ENCODE measurements at places on chromosomes 5 and 9. TPM values are rescaled to one million over a fixed set of nuclear protein-coding genes. Genes with fewer than 3 reads are reported as not detected.

GRCh38 chr5:91684625-91685024 lies 301.5 kb upstream of the ARRDC3 start:
- DNase-seq = no peak

DNA sequence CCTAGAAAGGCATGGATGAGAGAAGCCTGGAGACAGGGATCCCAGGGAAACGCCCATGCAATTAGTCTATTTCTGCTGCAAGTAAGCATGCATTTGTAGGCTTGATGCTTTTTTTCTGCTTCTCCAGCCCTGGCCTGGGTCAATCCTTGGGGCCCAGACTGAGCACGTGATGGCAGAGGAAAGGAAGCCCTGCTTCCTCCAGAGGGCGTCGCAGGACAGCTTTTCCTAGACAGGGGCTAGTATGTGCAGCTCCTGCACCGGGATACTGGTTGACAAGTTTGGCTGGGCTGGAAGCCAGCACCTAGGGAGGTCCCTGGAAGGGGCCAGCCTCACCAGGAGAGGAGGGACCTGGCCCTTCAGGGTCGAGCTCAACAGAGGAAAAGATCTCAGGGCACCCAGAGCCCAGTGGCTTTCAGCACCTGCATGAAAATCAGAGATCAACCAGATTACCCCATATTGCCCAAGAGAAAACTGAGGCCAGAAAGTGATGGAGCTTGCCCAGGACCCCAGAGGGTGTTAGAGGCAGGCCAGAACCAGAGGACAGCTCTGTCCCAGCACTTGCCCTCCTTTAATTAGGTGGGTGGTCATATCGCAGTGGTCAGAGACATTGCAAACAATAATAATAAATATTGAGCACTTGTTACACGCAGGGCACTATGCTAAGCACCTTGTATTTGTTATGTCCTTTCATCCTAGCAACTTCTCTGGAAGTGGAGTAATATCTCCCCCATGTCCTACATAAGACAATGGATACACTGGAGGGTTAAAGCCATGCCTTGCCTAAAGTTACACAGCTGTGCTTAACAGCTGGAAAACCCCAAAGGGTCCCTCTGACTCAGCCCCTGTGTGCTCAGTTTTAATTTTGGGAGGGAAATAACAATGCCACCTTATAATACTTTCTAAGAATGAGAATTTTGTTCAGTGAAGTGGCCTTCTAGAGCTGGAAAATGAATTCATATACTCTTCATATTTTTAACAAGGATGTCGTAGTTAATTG lies 67.1 kb downstream of the KLF4 start:
- peak; percentile 60 for DNase-seq

- no peak for DNase-seq
Observed at GRCh38 chr5:153630546-153630945, 140.1 kb downstream of the GRIA1 start.

DNA sequence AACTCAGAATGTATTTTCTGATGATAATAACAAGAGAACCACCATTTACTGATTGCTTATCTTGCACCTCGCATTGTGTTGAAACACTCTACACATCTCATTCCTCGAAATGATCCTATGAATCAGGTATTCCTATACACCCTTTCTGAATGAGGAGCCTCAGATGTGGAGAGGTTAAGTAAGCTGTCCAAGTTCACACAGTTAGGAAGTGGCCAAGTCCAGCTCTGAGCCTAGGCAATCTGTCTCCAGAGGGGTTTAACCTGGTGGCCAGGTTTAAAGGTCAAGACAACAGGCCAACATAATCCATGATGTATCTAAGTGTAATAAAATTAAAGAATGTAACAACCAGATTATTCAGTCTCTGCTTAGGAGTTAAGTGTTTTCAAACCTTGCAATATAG lies 12.9 kb downstream of the FAM169A start:
- no peak for DNase-seq

DNA sequence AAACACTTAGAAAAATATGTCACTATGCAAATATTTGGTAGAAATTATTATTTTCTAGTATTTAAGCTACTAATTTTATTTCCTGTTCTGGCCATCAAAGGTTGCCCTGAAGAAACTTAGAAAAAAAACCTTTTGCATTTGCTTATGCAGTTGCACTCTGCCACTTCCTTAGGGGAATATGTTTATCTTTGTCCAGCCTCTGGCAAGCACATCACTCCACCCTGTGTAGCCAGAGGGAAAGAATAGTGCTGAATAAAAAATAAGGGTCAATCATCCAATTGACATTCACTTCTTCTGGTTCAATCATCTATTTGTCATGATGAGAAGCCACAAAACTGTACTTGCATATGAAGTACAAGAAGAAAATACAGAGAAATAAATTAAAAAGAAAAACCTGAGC lies 72.8 kb downstream of the CETN3 start:
- DNase-seq = no peak

DNA sequence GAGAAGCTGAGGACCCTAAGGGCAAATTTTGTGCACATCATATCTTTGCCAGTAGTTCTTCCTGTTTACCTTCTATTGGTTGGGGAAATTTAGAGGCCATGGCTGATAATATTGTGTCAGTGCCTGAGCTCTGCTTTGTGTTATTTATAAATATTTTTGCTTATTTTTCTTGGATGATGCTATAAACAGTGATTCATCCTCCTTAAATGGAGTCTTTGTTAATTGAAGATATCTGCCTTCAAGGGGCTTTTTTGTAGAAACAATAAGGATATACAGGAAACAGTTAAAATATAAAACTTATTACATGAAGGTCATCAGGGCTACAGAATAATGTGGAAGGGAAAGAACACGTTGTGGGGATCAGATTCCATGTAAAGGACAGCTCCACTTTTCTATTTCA lies 78.0 kb downstream of the PAM start:
- no peak for DNase-seq

- DNase-seq = no peak
Observed at GRCh38 chr5:122401976-122402725, 90.1 kb downstream of the SNCAIP start.

GRCh38 chr9:112531666-112532282 lies 45.1 kb downstream of the KIAA1958 start:
- DNase-seq = no peak

- DNase-seq = no peak
Observed at GRCh38 chr5:36528588-36528987, 77.8 kb upstream of the SLC1A3 start.

DNA sequence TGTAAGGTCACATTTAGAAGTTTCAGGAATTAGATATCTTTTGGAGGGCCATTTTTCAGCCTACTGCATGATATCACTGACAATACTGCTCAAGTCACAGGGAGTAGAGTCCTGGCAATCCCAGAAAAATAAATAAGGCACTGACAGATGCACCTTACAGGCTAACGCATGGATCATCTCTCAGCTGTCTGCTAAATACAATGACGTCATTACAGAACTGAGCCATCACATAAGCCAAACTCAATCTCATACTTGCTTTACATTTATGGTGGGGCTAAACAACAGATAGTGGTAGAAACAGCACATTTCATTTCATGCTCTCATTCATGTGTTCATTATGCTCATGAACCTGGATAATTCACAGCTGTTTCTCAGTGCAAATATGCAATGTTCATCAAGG lies 243.7 kb downstream of the SEMA5A start:
- DNase-seq = no peak

- no peak for DNase-seq
Observed at GRCh38 chr5:177468329-177468684, 5.1 kb downstream of the DBN1 start.

Gene SMIM33
- not detected for polyA plus RNA-seq

Gene CDKN2B-AS1
- polyA plus RNA-seq = 0.25 TPM

Gene SPATA31E1
- not detected for polyA plus RNA-seq

Gene OR1L4
- not detected for polyA plus RNA-seq

All from SK-N-SH (cell line).